Left ventricle myocardium superior (tissue), 1 donor: ENCODE measurements at places on chromosomes 16 and 17. TPM values are rescaled to one million over a fixed set of nuclear protein-coding genes. Genes with fewer than 3 reads are reported as not detected.

GRCh38 chr16:11774065-11774626 is 22.9 kb downstream of the ZC3H7A start:
- no peak for DNase-seq

The P3H4 gene
- 7.0 TPM for total RNA-seq

The SDK2 gene
- 1.5 TPM for total RNA-seq

DNA sequence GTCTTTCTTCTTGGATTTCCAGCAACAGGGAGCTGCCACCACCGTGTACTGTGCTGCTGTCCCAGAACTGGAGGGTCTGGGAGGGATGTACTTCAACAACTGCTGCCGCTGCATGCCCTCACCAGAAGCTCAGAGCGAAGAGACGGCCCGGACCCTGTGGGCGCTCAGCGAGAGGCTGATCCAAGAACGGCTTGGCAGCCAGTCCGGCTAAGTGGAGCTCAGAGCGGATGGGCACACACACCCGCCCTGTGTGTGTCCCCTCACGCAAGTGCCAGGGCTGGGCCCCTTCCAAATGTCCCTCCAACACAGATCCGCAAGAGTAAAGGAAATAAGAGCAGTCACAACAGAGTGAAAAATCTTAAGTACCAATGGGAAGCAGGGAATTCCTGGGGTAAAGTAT is 389.0 kb downstream of the MAF start:
- DNase-seq = no peak

DNA sequence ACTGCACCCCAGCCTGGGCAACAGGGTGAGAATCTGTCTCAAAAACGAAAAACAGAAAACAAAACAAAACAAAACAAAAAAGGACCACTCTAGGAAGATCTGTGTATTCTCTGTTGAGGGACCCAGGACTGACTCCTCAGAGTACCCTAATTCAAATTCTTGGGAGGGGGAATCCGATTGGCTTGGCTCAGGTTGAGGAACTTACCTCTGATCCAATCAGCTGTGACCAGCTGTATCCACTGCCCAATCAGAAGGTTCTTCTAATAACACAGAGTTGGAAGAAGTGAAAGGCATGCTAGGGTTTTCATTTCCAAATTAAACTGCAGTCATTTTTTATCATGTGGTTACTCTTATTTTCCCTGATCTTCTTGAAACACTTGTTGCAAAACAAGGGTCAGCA is 105.9 kb upstream of the CACNG3 start:
- DNase-seq = no peak

GRCh38 chr16:80807906-80808305 is 3.5 kb upstream of the CDYL2 start:
- no peak for DNase-seq

The PIPOX gene
- total RNA-seq = 0.59 TPM

GRCh38 chr16:73071131-73071940 is 23.4 kb upstream of the ZFHX3 start:
- DNase-seq = peak; percentile 70

The CLEC18A gene
- total RNA-seq = 0.27 TPM

The ALOXE3 gene
- total RNA-seq = not detected

The JPT2 gene
- total RNA-seq = 41.6 TPM

DNA sequence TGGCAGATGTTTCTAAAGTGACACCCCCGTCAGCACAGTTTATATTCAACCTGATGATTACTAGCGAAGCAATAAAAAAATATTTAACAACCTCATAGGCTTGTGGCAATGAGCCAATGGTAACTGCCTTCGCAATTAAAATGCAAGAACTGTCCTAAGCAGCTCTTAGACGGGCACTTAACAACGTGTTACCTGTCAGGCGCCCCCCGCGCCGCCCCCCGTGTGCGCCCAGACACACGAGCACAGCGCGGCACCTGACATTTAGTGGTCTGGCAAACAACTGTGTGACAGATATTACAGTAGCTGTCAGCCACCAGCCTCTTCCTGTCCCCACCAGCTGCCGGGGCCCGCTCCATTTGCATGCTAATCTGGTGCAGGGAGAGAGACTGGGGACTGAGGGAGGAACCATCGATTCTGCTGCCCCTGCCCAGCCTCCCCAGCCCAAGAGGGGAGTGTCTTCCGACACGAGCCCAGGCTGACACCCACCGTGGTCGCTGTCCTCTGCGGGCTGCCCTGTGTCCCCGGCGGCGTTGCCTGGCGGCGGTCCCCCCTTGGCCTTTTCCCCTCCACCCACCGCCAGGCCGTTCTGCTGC is 12.7 kb downstream of the NDUFAF8 start:
- DNase-seq = peak; percentile 33

The PKMYT1 gene
- total RNA-seq = 0.55 TPM

DNA sequence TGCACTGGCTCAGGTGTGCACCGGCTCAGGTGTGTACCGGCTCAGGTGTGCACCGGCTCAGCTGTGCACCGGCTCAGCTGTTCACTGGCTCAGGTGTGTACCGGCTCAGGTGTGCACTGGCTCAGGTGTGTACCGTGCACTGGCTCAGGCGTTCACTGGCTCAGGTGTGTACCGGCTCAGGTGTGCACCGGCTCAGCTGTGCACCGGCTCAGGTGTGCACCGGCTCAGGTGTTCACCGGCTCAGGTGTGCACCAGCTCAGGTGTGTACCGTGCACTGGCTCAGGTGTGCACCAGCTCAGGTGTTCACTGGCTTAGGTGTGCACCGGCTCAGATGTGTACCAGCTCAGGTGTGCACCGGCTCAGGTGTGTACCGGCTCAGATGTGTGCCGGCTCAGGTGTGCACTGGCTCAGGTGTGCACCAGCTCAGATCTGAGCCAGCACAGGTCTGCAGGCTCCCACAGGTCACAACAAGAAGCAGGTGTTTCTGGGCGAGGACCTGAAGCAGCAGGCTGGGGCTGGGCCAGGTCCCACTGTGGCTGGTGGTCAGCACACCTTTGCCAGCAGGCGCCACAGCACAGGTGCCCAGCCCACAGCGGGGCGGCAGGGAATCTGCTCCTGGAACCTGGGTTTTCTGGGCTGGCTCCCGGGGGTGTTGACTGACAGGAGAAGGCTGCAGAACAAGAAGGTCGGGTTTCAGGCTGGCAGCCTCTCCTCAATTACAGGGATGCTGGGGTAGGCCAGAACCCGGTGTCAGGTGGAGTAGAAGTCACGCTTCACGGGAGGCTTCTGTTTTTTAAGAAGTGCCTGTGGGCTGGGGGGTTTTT is 17.2 kb downstream of the METRNL start:
- no peak for DNase-seq

DNA sequence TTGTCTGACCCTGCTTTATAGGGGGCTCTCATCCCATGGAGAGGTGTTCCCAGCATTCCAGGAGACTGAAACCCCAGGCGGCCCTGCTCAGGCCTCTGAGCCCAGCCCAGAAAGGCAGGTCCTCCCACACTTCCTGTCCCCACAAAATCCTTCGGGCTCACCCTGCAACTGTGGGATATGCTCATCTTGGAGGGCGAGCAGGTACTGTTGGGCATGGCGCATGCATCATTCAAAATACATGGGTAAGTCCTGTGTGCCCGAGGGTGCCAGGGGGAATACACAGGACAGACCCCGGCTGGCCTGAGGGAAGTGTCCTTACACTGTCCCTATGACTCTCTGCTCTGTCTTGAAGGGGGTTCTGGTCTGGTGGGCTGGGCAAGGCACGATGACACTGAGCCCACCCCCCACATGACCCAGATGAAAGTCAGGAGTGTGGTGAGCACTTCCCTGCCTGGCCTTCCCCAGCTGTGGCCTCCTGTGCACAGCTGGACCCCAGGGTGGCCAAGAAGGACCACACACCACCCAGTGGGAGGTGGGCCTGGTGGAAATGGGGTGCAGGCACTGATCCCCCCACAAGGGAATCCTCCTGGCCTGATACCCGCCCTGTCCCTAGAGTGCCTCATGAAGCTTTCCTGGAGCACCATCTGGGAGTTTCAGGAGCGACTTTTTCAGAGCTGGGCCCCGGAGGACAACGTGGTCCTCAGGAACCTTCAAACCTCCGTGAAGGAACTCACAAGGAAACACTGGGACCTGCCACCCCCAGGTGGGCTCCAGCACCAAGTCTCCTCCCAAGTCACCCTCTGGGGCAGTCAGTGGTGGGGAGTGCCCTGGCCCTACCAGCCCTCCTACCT is 46.7 kb downstream of the USP22 start:
- no peak for DNase-seq

GRCh38 chr17:2383628-2384167 is 17.2 kb downstream of the MNT start:
- DNase-seq = no peak

DNA sequence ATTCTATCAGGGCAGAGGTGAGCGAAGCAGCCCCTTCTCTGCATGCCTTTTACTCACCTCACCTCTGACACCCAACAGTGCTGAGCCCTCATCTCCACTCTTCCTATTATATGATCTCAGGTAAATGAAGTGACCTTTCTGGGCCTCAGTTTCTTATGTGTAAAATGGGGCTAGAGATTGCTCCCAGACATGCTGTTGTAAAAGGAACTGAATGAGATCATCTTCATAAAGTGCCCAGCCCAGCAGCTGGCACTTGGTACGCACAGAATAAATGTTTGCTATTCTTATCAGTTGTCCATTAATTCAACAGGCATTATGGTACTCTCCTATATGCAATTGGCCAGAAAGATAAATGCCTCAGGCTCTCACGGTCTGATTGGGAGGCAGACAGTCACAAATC is 4.5 kb upstream of the GALK1 start:
- no peak for DNase-seq

DNA sequence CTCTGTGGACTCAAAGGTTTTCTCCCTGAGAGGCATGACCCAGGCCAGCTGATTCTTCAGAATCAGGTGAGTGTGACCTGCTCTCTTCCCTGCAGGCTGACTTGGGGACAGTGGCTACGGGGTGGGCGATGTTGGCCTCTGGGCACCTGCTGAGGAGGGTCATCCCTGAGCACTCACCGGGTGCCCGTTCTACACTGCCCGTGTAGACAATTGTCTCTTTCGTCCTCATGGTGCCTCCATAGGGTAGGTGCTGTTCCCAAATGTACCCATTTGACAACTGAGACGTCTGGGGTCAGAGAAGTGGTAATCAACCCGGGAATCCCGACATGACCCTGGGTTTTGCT is 74.8 kb downstream of the GOSR1 start:
- no peak for DNase-seq

The GNAO1 gene
- total RNA-seq = 23.6 TPM

The C16orf96 gene
- total RNA-seq = 0.07 TPM

The KRTAP3-2 gene
- not detected for total RNA-seq

DNA sequence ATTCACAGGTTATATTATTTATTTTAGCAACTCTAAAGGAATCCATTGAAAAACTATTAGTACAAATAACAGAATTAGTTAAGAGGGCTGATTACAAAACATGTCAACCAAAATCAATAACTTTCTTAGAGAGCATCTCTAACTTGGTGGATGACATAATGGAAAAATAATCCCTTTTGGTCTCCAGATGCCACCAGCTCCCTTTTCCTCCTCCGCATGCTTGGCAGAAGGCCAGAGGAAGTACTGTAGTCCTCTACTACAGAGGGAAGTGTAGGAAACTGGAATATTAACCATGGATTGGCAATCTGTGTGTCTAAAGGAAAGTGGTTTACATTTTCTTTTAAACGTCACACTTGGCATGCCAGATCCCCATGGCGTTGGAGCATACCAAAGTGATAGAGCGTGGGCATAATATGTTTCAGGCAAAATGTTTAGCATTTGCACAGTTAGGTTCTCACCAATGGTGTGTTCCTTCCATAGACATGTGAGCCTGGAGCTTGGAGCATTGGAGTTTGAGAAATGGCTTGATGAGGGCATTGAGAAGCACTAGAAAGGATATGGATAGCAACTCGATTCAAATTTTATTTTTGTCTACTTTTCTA is 106.3 kb downstream of the PRKCB start:
- DNase-seq = no peak
